ENCODE measurements at places on chromosomes 6 and 20.

DNA sequence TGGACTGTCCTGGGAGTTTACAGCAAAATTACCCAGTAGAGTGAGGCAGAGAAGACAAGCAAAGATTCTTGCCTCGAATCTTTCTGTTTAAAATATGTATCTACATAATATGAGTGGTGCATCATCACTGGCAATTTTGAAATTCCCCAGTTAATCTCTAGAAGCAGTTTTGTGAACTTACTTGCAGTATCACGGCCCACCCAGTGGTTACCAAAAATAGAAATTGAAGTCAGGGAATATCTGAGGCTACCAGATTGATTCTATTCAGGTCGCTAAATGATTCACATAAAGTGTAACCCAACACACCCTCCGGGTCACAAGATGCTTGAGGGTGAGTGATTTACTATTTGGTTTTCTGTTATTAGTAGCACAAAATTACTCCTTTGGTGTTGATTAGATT is 111.9 kb downstream of the PPP1R14C start:
- DNase-seq = no peak

- DNase-seq = no peak
Measured at GRCh38 chr6:149259753-149260152, 57.8 kb upstream of the TAB2 start.

DNA sequence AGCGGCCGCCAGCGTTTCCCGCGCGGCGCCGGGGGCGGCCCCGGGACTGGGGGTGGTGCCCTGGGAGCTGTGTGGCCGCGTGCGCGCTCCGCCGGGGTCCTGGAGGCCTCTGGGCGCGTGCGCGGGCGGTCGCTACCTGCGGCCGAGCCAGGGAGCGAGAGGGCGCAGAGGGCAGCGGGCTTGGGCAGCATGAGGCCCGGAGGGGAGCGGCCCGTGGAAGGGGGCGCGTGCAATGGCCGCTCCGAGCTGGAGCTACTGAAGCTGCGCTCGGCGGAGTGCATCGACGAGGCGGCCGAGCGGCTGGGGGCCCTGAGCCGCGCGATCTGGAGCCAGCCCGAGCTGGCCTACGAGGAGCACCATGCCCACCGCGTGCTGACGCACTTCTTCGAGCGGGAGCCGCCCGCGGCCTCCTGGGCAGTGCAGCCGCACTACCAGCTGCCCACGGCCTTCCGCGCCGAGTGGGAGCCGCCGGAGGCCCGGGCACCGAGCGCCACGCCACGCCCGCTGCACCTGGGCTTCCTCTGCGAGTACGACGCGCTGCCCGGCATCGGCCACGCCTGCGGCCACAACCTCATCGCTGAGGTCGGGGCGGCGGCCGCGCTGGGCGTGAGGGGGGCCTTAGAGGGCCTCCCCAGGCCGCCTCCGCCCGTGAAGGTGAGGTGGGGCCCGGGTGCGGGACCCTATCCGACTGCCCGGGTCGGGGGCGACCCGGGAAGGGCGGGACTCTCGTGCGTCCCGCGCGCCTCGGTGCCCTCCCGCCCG is at the start of gene PM20D2:
PM20D2 (plus strand) TSS at position 100 of the 762 bp plus-strand sequence; CDS start at position 190, 90 bp downstream.
- DNase-seq = peak; percentile 59

DNA sequence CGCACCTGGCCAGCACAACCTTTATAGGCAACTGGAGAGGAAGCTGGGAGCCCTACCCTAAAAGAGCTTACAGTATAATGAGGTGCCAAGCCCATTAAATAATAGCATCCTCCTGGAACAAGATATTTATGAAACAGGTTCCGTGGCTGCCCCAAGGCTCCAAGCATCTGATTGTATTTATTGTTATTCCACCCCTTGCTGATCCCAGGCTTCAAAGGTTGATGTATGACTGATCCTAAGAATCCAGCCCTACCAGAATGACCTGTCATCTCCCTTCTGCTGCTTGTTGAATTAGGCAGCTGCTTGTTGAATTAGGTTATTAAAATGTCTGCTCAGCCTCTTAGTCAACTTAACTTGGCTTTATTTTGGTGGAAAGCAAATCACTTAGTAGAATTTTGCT is 35.2 kb upstream of the SASH1 start:
- DNase-seq = no peak

GRCh38 chr6:37277001-37277409 is 19.1 kb upstream of the TMEM217 start:
- DNase-seq = no peak

DNA sequence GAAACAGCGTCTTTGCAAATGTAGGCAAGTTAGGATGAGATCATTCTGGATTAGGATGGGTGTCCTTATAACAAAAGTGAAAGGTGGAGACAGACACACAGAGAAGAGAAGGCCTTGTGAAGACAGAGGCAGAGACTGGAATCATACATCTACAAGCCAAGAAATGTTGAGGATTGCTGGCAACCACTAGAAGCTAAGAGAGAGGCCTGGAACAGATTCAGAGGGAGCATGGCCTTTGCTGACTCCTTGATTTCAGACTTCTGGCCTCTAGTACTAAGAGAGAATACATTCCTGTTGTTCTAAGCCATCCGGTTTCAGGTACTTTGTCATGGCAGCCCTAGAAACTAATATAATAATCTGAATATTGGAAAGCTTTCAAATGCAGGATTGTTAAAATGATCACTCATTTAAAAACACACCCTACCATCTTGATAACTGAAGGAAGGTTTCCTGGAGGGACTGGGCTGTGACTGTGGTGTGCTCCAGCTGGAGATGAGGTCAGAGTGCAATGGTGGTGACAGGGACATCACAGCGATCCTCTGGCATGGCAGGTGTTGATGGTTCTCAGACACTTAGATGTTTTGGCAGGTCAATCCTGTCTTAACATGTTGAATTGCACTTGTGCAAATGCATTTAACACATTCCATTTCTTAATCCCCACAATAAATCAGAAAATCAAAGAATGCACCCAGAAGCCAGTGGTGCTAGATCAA is 25.1 kb downstream of the CD83 start:
- DNase-seq = no peak

GRCh38 chr6:145267076-145267867 is 468.0 kb downstream of the EPM2A start:
- no peak for DNase-seq

- peak; percentile 19 for DNase-seq
Measured at GRCh38 chr20:16158090-16158975, 414.9 kb downstream of the KIF16B start.

GRCh38 chr6:35948725-35949124 is 27.8 kb upstream of the SRPK1 start:
- DNase-seq = no peak

GRCh38 chr6:56040889-56041301 is 165.5 kb upstream of the BMP5 start:
- DNase-seq = no peak

- DNase-seq = no peak
Measured at GRCh38 chr6:24935366-24936152, at the start of gene RIPOR2. TSS of gene RIPOR2 (minus strand) at chr6:24935960. CDS start at chr6:24935898, 62 bp downstream.

- DNase-seq = no peak
Measured at GRCh38 chr6:116256694-116257093, 2.8 kb upstream of the TSPYL4 start.

All from adrenal gland (tissue), 19 donors.